NCI-H2081 (cell line): ENCODE measurements at places on chromosomes 4 and X.

GRCh38 chr4:176755001-176755400 is 37.7 kb downstream of the VEGFC start:
- no peak for DNase-seq

DNA sequence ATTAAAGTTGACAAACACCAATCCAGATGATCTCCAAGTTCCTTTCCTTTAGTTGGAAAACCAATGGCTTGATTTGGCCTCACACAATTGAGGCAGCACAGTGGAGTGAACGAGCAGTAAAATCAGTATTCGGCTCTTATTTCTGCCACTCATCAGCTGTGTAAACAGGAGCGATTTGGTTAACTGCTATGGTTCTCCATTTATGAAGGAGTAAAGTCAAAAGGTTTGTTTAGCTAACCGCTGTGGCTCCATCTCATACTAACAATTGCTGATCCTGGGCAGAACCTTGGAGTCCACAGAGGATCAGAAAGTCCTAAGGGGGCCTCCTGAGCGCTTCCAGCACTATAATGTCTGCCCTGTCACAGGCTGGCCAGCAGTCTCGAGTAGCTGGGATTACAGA is 54.5 kb upstream of the EXOC1L start:
- no peak for DNase-seq

GRCh38 chr4:155787113-155787710 is 28.4 kb downstream of the GUCY1B1 start:
- peak; percentile 25 for DNase-seq

DNA sequence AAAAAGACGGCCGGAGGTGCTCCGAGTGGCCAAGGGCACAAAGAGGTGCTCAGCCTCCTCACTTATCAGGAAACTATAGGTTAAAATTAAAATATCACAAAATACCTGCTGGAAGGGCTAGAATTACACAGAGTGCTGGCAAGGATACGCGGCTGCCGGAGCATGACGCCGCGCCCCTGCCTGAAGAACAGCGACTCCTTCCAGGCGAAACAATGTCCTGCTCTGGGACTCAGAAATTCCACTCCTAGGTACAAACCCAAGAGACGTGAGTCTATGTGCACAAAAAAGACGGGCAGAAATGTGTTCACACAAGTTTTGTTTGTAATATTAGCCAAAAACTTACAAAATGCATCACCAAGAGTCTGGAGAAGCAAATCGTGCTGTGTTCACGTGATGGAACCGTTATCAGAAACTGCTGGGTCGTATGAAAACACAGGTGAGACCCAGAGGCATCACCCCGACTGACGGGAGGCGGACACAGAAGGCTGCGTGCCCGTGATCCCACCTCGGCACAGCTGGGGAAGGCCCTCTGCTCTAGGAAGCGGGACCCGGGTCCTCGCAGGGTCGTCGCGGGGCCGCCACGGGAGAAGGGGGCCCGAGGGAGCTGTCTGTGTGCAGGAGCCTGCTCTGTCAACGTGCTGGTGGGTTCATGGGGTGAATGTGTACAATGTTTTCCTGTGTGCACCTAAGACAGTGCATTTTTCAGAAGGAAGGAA is 27.6 kb downstream of the CTBP1 start:
- no peak for DNase-seq

- no peak for DNase-seq
Observed at GRCh38 chr4:145816091-145816490, 122.5 kb downstream of the ZNF827 start.

- DNase-seq = no peak
Observed at GRCh38 chr4:32858361-32858760, 2138.2 kb downstream of the PCDH7 start.

DNA sequence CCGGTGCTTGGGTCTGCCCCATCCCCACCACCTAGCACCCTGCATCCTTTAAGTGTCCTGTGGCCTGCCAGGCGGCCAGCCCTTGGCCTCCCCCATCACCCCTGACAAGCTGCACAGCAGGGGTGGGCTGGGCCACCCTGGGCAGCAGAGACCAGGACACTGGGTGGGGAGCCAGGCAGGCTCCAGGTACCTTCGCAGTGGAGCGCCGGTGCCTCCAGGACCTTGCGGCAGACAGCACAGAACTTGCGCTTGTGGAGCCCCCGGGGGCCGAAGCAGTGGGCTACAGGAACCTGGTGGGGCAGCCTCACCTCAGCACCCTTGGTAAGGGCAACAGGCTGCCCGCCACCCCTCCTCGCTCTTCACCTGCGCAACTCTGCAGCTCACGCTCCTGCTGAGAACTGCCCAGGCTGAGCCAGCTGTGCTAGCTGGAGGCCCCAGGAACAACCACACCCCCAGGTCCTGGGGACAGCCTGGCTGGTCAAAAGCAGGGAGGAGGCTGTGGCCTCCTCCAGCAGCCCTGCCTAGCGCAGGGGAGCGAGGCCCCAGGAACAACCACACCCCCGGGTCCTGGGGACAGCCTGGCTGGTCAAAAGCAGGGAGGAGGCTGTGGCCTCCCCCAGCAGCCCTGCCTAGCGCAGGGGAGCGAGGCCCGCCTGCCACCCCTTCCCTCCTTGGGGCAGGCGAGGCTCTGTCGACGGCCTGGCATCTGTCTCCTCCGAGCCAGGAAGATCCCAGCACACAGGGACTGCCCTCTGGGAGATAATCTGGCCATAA is 4.6 kb downstream of the DGKQ start:
- no peak for DNase-seq

- no peak for DNase-seq
Observed at GRCh38 chrX:13014111-13015096, 30.0 kb downstream of the FAM9C start.

DNA sequence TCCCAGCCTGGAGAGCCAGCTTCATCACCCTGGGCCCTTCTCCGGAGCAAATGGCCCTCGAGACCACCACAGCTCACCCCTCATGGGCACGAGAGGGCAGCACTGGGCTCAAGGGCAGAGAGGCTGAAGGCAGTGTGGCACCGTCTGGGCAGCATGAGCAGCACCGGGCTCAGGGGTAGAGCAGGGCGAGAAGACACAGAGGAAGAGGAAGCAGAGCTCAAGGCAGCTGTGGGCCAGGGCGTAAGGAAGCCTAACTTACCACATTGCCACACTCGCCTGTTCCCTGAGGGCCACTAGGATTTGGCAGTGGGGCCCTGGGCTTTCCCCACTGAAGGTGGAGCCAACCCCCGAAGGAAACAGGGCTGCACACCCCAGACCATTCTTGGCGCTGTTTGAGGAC is 15.5 kb downstream of the ZNF185 start:
- DNase-seq = no peak

DNA sequence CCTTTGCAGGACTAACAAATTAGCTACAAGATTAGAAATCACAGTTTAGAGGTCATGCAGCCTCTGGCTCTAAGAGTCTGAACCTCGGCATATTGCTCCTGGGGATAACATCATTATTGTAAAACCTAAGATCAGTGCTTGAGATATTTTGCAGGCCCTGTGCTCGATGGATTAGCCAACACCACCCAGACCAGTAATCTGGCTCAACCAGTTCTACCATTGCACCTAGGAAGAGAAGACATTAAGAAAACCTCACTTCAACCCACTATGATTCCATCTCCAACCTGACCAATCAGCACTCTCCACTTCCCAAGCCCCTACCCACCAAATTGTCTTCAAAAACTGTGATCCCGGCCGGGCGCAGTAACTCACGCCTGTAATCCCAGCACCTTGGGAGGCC is 43.6 kb downstream of the WFS1 start:
- DNase-seq = no peak

- no peak for DNase-seq
Observed at GRCh38 chr4:14646831-14647230, 355.4 kb upstream of the CPEB2 start.

GRCh38 chrX:134981910-134982309 is 8.9 kb upstream of the SMIM10 start:
- DNase-seq = no peak

DNA sequence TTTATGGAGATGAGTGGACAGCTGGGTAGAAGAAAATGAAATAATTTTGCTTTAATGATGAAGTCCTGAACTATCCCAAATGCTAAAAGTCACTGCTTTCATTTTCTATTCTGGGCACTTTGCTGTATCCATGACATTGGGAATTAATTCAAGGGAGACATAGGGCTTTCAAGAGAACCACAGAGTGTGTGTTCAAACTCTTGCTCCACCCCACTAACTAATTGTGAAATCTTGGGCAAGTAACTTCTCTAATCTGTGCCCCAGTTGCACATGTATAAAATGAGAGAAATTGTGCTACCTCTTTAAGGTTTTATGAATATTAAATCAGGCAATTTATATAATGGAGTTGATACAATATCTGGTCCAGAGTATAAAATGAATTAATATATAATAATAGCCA is 1422.0 kb downstream of the ADGRL3 start:
- DNase-seq = no peak

DNA sequence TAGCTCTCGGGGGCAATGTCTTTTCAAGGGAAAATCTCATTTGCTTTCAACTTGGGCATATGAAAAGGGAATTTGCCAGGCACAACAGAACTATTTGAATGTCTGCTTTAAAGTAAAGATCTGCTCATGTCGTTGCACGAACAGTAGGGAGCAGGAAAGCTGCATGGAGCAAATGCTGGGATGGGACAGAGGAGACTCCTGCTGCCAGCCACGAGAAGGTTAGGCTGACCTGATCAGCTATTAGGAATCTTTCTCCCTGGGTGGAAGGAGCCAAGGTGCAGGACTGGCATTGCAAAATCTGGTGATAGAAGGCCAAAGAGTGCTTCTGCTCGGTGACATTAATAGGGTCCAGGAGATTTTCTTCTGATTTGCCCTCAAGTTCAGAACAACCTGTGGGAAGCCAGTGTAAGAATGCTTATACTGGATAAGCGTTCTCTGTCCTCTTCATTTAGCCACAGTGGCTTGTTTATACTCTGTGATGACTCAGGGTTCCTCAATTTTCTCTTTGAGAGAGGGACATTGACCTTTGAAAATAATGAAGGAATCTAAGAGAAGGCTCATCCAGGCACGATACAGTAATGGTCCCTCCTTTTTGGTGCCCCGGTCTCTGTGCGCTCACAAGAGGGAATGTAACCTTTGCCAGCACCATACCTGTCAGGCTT is 22.9 kb downstream of the FHL1 start:
- DNase-seq = no peak

DNA sequence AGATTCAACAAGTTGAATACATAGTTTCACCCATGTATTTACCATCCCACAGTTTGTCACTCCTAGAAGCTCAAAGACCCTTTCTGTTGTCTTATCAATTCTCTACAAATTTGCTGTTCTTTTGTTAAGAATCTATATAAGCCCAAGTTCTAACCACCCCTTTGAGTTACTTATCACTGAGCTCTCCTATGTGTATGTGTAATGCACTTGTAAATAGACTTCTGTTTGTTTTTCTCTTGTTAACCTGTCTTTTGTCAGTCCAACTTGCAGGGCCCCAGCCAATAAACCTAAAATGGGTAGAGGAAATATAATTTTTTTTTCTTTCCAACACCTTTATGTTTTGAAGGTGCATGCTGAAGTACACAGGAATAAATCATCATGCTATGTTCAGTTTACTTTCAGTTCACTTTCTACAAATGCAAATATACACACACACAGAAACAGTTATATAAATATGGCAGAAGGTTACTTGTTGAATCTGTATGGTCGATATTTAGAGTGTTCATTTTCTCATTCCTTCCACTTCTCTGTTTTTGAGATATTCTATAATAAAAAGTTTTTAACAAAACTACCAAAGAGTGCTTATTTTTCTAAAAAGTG is 22.3 kb upstream of the CLOCK start:
- DNase-seq = no peak

GRCh38 chrX:50705042-50705441 is 109.0 kb downstream of the SHROOM4 start:
- DNase-seq = no peak

GRCh38 chr4:38620527-38621027 is 43.4 kb upstream of the KLF3 start:
- DNase-seq = no peak

DNA sequence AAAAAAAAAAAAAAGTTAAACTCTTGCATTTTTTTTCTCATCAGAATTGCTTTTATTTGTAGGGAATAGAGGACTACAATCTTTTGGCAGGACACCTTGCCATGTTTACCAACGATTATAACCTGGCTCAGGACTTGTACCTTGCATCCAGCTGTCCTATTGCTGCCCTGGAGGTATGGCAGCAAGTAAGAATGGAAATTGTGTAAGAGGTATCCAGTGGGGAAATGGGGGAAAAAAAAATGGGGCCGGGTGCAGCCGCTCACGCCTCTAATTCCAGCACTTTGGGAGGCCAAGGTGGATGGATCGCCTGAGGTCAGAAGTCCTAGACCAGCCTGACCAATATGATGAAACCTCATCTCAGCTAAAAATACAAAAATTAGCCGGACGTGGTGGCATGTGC is 49.8 kb downstream of the WDR19 start:
- no peak for DNase-seq

DNA sequence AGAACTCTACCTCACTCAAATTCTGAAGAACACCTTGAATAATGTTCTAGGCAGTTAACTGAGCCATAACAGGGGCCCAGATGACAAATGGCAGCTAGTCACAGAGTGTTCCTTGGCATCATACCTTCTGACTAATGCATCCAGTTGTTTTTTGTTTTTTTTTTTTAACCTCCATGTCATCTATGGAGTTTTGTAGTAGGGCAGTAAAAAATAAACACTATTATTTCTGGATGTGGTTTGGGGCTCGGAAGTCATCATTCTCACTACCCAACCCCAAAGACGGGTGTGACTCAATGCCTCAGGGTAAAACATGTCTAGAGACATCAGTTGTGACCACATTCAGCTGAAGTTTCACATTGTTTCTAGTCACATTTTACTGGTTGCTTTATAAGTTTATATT is 31.2 kb upstream of the MCF2 start:
- no peak for DNase-seq

GRCh38 chr4:147731580-147732517 is at the start of gene ARHGAP10:
Gene ARHGAP10, plus strand, starts transcription at chr4:147732088. Its CDS starts 214 bp downstream, at chr4:147732302.
- peak; percentile 54 for DNase-seq

DNA sequence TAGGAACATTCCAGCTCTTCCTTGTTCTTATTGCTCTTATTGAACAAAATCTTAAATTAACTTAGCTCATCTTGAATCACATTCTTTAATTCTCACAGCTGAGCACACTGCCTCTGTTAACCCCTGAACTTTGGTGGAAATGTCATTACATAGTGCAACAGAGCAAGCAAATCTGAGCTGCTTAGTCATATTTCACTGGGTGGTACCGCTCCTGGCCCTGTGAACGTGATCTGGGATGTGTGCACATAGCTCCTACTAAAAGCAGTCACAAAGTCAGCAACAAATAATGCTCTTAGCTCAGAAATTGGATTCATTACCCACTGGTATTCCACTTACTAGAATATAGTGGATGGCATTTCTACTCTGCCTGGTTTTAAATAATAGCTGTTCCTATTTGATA is 27.9 kb downstream of the ARHGEF6 start:
- DNase-seq = no peak

DNA sequence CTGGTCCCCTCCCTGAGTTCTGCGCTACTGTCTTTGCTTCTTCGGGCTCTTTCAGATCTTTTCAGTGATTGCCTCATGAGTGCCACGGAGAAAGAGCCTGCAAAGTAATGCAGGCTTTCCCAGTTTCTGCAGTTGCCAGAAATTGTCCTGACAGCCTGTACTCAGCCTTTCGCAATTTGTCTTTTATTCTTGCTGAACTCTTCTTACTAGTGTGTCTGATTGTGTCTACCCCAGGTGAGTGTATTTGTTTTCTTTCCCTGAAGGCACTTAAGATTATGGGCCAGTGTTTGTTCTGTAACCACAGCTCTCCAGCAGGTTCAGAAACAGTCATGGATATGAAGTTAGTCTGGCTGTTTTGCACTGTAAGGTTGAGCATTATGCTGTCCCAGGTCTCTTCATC is 47.1 kb downstream of the FAM193A start:
- no peak for DNase-seq
